ENCODE measurements at places on chromosomes 6 and 20. TPM values are rescaled to one million over a fixed set of nuclear protein-coding genes. Genes with fewer than 3 reads are reported as not detected.

BIRC7 gene
- total RNA-seq: not detected

TMEM200A gene
- 5.0 TPM for total RNA-seq

SRXN1 gene
- total RNA-seq: 20.0 TPM

GMPR gene
- total RNA-seq: 13.1 TPM

SOBP gene
- 0.70 TPM for total RNA-seq

LAMA2 gene
- 0.02 TPM for total RNA-seq

NKAIN4 gene
- total RNA-seq: not detected

RAET1G gene
- total RNA-seq: not detected

NKAIN2 gene
- total RNA-seq: not detected

GRCh38 chr20:17228624-17229061, 1.8 kb downstream of the PCSK2 start:
- peaks cover 49% of the 10 kb centered on the region for H3K27me3 ChIP-seq
- H3K4me3 ChIP-seq: no peak overlapping the region
- no peak overlapping the region for H3K27ac ChIP-seq
- DNase-seq: no peak
- H3K4me1 ChIP-seq: no peaks in the 10 kb centered on the region

DNA sequence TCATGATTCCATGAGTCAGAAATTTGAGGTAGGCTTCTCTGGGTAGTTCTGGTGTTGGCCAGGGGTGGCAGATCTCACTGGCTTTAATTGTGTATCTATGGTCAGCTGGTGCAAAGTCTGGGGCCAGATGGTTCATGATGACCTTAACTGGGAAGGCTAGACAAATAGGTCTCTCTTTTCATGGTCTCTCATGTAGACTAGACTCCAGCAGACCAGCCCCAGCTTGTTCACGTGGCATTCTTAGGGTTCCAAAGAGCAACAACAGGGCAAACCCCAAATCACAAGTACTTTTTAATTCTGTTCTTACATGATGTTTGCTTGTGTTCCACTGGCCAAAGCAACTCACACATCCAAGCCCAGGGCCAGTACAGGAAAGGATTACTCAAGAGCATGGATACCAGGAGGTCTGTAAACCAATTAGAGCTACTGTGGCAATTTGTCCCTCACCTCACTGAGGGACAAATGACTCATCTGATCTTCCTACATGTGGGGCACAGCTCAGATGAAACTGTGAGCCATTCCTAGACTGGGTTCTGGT, 79.5 kb upstream of the PBOV1 start:
- DNase-seq: no peak
- no peak overlapping the region for H3K27ac ChIP-seq
- no peak overlapping the region for H3K4me3 ChIP-seq
- peaks cover 24% of the 10 kb centered on the region for H3K27me3 ChIP-seq
- H3K36me3 ChIP-seq: no peaks in the 10 kb centered on the region

GRCh38 chr6:113065611-113066010, 718.5 kb downstream of the RFPL4B start:
- H3K36me3 ChIP-seq: no peaks in the 10 kb centered on the region
- no peak overlapping the region for H3K27ac ChIP-seq
- no peak for DNase-seq
- no peak overlapping the region for H3K4me3 ChIP-seq
- no peaks in the 10 kb centered on the region for H3K4me1 ChIP-seq

DNA sequence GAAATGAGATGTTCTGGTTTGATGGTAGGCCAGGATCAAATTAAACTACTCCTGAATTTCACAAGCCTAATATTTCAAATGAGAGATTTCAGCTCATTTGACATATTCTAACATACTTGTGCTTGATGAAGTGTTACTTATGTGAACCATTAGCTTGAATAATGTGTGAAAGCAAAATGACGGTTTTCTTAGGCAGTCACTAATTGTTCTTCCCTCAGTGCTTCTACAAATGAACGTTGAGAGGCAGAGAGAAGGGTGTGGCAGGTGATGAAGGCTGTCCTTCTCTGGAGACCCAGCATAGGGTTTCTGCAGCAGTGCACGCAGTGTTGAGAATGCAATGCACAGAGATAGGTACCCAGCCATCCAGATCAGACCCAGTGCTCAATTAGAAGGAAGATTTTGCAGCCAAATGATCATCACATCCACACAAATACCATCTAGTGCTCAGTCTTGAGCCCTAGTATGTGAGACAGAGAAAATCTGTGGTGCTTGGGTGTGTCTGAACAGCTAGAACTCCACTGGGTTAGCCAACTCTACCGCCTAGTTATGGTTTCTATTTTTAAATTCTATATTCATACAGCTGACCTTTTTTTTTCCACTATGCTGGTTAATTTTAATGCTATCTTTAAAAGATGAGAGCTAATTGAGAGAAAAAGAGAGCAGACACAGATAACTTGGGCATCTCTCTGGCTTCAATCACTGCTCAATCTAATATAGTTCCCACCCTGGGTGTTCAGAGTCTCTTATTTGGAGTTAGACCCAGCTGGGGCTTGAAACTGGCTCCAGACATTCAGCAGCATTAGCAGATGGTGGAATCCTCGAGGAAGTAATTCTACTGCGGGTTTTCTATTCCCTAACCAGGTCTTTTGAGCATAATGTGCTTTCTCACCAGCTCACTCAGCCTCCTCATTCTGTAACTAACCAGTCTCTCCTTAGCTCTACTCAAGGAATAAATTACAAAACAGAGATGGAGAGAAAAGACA, 4.4 kb upstream of the MYLIP start:
- H3K36me3 ChIP-seq: no peaks in the 10 kb centered on the region
- no peak overlapping the region for H3K4me3 ChIP-seq
- H3K27me3 ChIP-seq: peaks cover 46% of the 10 kb centered on the region
- no peak for DNase-seq

GRCh38 chr6:44704240-44705150, 317.0 kb downstream of the CDC5L start:
- peaks cover 14% of the 10 kb centered on the region for H3K36me3 ChIP-seq
- no peak overlapping the region for H3K4me3 ChIP-seq
- peak; percentile 80 for DNase-seq
- no peaks in the 10 kb centered on the region for H3K27me3 ChIP-seq
- peaks cover 37% of the 10 kb centered on the region for H3K4me1 ChIP-seq
- H3K27ac ChIP-seq: peak overlapping the region; percentile 76

DNA sequence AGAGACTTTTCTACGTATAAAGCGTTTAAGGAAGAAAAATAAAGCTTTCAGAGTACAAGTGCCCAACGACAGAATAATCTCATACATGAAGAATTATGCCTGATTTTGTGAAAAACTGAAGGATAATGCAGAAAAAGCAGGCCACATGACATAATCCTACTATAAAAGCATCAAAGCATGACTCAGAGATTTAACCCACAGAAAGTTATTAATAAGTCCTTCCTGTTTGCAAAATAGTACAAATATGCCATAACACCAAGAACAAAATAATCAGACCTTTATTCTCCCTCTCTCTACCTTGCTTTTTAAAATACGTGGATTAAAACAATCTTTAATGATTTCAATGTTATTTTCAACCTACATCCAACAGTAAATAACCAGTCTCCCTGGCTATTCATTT, 118.6 kb upstream of the BCLAF1 start:
- no peak overlapping the region for H3K27ac ChIP-seq
- peaks cover 26% of the 10 kb centered on the region for H3K27me3 ChIP-seq
- no peak overlapping the region for H3K4me3 ChIP-seq
- no peaks in the 10 kb centered on the region for H3K36me3 ChIP-seq
- no peak for DNase-seq
- peaks cover 8% of the 10 kb centered on the region for H3K4me1 ChIP-seq

- no peaks in the 10 kb centered on the region for H3K27me3 ChIP-seq
- H3K4me3 ChIP-seq: no peak overlapping the region
- no peaks in the 10 kb centered on the region for H3K36me3 ChIP-seq
- DNase-seq: no peak
- H3K27ac ChIP-seq: no peak overlapping the region
- no peaks in the 10 kb centered on the region for H3K4me1 ChIP-seq
These were observed 1265.4 kb upstream of the MAP3K7 start for GRCh38 chr6:91852252-91852651.

- H3K4me1 ChIP-seq: no peaks in the 10 kb centered on the region
- H3K4me3 ChIP-seq: no peak overlapping the region
- no peaks in the 10 kb centered on the region for H3K36me3 ChIP-seq
- no peak for DNase-seq
- H3K27me3 ChIP-seq: no peaks in the 10 kb centered on the region
- no peak overlapping the region for H3K27ac ChIP-seq
These were observed 476.8 kb upstream of the AGPAT4 start for GRCh38 chr6:161750686-161751085.

DNA sequence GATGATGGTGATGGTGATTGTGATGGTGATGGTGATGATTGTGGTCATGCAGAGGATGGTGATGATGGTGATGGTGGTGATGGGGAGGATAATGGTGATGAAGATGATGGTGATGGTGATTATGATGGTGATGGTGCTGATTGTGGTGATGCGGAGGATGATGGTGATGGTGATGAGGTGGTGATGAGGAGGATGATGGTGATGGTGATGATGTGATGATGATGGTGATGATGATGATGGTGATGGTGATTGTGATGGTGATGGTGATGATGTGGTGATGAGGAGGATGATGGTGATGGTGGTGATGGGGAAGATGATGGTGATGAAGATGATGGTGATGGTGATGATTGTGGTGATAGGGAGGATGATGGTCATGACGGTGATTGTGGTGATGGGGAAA, 333.7 kb downstream of the CDH4 start:
- H3K4me1 ChIP-seq: no peaks in the 10 kb centered on the region
- no peak overlapping the region for H3K4me3 ChIP-seq
- H3K36me3 ChIP-seq: no peaks in the 10 kb centered on the region

DNA sequence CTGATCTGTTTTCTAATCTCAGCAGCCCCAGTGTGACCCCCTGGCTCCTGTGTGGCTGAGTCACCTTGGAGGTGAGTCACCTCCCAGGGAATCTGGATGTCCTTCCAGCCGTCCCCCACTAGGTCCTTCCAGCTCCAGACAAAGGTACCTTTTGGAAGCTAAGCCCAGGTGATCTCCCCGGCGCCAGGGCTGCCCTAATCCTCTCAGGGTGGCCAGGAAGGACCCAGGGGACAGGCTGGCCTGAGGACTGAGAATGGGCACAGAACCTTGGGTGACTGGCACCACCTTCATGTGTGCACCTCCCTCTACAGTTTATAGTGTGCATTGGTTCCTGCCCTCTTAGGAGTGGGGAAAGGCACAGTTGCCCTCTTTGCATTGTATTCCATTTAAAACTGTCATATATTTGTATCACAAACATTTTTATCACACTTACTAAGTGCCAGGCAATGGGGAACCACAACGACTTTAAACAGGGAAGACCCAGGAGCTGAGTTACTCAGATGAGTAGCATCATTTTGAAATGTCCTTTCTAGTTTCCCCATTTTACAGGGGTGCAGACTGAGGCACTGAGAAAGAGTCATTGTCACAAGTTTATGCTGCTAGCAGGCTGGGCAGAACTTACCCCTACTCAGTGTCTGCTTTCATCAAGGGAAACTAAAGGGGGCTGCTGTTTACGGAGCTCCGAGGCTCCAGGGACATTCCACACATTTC, 2.6 kb upstream of the BPIFB4 start:
- DNase-seq: no peak
- no peak overlapping the region for H3K27ac ChIP-seq
- H3K4me3 ChIP-seq: no peak overlapping the region
- H3K27me3 ChIP-seq: no peaks in the 10 kb centered on the region
- H3K4me1 ChIP-seq: no peaks in the 10 kb centered on the region

DNA sequence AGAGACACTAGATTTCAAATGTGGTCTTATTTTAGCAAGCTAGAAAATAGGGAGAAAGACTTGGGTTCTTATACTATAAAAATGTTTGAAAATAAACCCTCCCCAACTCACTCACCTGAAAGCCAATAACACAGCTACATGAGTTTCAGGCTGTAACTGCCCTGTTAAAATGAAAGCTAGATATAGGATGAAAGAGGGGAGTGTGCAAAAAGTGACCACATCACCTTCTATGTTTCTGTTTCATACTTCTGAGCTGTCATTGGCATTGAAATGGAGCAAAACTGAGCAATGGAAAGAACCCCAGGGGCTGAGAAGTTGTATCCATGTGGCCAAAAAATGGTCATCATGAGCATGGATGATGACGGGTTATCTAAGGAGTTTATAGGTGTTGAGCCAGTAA, 148.1 kb upstream of the TENT5A start:
- no peak overlapping the region for H3K4me3 ChIP-seq
- no peaks in the 10 kb centered on the region for H3K36me3 ChIP-seq
- no peaks in the 10 kb centered on the region for H3K4me1 ChIP-seq
- no peaks in the 10 kb centered on the region for H3K27me3 ChIP-seq

DNA sequence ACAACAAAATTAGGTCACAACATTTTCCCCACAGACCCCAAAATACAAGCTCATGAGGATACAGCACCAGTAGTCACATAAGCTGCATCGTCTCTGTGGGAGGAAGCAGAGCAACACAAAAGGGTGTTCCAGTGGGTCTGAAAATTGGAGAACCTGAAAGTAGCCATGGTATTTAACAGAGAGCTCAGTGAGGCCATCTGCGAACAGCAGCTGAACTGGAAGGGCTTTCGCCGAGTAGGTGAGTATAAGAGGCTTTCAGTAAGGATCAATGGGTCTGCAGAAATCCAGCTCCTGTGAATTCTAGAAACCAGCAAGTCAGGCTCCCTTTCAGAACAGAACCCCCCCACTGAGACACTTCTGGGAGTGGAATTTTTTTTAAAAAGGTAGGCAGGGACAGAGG, 120.0 kb upstream of the RREB1 start:
- H3K4me3 ChIP-seq: no peak overlapping the region
- no peaks in the 10 kb centered on the region for H3K36me3 ChIP-seq

GRCh38 chr20:24534282-24534681, 64.9 kb downstream of the SYNDIG1 start:
- H3K4me3 ChIP-seq: no peak overlapping the region
- no peaks in the 10 kb centered on the region for H3K36me3 ChIP-seq
- DNase-seq: no peak
- no peak overlapping the region for H3K27ac ChIP-seq
- H3K4me1 ChIP-seq: no peaks in the 10 kb centered on the region

GRCh38 chr6:141976994-141977393, 155.7 kb upstream of the GJE1 start:
- H3K36me3 ChIP-seq: no peaks in the 10 kb centered on the region
- no peak overlapping the region for H3K27ac ChIP-seq
- H3K27me3 ChIP-seq: no peaks in the 10 kb centered on the region
- no peaks in the 10 kb centered on the region for H3K4me1 ChIP-seq

- no peak for DNase-seq
- no peaks in the 10 kb centered on the region for H3K4me1 ChIP-seq
- H3K27ac ChIP-seq: no peak overlapping the region
These were observed 74.6 kb upstream of the LRFN2 start for GRCh38 chr6:40661726-40662125.
